Urinary bladder (tissue), 4 donors: ENCODE measurements at places on chromosomes 1 and 21.

DNA sequence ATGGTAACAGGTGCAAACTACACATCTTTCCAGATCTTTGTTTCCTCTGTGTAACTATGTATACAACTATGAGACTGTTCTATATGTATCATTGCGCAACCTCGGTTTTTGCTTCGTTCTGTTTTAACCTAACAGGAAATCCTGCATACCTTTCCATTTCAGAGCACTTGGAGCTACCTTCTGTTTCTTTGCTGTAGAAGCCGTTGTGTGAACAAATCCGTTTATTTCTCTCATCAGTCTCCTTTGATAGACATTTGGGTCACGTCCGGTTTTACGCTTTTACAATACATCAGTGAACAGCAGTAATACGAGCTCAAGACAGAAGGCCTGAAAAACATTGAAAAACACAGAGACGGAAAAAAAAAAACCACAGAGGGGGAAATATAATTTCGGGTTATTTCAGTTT is 10.5 kb downstream of the ATP5IF1 start:
- no peak for DNase-seq

DNA sequence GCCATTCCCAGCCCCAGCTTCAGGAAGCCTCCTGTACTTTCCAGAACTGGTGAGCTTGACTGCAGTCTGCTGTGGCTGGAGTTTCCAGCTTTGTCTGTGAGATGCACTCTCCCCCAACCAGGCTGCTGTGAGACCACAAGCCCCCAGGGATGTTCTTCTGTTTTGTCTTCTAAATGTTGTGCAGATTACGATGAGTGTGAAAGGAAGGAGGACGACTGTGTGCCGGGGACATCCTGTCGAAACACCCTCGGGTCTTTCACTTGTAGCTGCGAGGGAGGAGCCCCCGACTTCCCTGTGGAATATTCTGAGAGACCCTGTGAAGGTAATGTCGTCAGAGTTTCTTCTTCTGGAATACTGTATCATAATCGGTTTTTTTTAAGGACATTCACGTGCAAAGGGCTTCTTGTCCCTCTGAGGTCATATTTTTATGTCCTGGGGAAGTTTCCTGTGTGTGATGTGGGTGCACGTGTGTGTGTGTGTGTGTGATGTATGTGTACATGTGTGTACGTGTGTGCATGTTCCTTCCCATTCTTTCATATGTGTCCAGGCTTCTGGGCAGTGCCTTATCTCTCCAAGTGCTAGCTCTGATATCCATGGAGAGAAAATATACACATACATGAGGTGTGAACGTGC is 49.9 kb downstream of the UMODL1 start:
- DNase-seq, result no peak

GRCh38 chr1:45065083-45065482 is 53.0 kb downstream of the UROD start:
- no peak for DNase-seq

DNA sequence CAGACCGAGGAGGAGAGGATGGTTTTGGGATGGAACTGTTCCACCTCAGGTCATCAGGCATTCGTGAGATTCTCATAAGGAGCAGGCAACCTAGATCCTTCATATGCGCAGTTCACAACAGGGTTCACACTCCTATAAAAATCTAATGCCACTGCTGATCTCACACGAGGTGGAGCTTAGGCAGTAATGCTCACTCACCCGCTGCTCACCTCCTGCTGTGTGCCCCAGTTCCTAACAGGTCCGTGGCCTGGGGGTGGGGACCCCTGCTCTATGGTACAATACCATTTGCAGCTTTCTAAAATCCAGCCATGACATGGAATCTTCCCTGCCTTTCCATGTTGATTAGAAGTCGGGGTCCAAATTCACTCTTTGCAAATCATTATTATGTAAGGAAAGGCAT is 72.1 kb downstream of the TGFBR3 start:
- no peak for DNase-seq

DNA sequence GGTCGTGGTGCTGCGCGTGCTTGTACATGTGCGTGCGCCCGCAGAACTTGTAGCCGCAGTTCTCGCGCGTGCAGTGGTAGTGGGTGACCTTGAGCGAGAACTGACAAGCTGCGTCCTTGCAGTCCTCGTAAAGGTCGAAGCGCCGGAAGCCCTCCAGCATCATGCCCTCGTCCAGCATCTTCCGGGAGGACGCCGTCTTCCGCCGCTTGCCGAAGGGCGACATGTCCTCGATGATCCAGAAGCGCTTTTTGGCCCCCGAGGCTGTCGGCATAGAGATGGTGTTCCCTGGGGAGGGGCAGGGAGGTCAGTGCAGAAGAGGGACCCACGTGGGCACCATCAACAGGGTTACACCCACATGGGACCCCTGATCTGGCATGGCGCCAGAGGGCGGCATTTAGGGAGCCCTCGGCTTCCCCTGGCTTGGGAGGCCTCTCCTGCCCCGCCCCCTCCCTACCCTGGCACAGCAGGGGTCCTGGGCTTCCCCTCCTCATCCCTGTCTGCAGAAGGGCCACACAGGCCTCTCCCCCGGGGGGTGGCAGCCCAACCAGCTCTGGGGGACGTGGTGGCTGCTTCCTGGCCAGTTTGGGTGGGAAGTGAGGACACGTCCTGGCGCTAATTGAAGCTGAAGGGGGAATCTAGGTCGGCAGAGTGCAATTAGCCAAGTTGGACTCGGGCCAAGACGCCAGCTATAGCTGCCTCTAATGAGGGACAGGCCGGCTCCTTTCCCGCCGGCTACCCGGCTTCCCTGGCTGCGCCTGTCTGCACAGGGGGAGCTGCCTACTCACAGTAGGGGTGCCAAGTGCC is 156.5 kb downstream of the CASZ1 start:
- DNase-seq, result no peak

- DNase-seq, result no peak
These were observed 48.2 kb upstream of the IRF2BP2 start for GRCh38 chr1:234658138-234658537.

DNA sequence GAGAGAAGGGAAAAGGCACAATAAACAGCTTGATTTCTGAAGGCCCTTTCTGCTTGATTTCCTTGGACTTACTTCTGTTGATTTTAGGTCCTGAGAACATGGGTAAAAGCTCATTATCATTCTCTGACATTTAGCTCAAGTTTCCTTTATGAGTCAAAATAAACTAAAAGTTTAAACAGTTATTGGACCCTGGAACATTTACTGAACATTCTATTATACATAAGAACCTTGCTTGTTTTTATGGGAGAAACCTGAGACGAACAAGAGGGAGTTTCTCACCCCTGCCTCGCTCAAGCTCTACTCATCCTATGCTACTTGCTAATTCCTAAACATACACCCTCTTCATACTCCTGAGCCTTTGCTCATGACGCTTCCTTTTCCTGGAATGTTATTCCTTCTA is 538.3 kb upstream of the PKN2 start:
- DNase-seq, result no peak

DNA sequence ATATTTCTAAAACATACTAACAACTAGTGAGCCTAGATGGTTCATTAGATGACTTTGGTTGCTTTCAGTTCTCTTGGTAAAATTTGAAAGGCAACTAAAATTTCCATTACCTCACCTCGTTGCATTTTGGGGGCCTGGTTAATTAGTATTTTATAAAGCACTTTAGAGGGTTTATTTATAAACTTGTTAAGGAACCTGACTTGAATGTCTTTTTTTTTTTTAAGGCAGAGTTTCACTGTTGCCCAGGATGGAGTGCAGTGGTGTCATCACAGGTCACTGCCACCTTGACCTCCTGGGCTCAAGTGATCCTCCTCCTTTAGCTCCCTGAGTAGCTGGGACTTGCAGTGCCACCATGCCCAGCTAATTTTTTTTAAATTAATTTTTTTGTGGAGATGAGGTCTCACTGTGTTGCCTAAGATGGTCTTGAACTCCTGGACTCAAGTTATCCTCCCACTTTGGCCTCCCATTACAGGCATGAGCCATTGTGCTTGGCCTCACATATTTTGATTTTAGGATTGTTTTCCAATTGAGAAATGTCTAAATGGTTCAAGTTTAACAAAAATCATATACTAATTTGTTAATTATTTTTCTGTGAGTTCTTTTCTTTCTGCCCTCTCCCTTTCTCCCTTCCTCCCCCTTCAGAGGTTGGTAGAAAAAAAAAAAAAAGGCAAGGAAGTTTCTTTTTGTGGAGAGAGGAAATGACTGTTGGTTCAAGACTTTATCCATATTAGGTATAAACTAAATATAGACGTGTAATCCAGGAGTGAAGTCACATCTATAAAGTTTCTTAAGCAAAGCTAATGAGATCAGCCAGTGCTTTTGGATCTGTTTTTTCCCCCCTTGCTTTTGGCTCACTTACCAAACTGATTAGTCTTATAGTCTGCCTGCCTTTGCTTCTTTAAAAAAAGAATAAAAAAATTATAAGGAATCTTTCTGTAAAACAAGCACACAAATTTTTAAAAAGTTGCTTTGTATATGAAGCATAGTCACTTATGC is 24.7 kb downstream of the CLIC4 start:
- DNase-seq, result peak; percentile 36

DNA sequence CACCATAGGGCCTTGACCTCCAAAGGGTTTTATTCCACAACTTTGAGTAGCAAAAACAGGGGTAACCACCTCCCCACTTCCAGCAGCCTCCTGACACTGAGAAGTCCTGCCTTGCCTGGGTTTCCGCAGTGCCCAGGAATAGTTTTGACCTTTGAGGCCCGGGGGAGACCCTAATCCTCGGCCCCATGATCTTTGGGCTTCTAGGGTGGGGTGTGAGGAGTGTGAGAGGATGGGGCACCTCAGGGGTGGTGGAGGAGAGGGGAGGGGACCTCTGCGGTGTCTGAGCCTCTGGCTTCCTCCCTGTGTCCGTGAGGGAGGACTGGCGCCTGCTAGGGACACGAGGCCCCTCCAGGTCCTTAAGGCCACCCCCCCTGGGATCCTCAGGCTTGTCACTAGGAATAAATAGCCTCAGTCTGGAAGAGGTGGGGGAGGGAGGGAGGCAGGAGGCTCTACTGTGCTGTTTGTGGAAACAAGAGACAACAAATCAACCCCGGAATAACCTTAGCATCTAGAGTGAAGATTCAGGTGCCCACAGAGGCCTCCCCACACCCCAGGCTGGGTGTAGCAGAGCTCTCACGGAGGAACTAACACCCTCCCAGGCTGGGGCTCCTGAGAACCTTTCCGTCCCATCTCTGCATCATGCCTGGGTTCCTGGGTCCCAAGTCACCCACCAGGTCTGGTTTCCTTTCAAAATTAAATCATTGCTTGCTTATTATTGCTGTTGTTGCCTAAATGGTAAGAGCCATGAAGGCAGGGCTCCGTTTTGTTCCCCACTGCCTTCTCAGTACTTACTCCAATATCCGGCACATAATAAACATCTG is 904 bp upstream of the FHL3 start:
- DNase-seq, result no peak

DNA sequence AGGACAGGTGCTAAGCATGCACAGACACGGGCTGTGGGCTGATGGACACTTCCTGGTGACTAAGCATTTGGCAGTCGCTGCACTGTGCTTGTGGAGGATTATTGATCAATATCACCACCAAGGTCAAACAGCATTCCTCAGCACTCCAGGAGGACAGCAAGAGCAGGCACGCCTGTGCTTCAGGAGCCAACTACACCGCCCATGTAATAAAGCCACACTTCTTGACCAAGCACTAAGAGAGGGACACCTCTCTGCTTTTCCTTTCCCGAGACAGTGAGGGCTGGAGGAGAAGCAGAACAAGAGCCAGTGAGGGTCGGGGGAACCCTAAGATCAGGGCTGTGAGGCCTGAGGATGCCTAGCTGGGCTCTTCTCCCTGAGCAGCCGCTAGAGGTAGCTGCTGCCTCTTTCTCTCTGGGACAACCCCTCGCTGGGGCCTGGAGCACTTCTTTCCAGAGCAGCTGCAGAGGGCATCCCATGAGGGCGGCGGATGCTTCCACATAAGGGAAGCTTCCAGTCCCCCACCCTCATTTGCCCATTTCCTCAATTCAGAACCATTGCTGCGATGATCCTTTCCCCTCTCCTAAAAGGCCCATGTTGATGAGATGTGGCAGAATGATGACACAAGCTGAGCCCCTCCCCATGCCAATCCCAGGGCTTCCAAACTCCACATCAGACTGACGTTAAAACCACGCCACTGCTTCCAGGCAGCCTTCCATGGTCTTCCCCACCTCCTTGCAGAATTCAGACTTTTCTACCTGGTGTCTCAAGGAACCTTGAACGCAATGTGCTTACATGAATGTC is 19.1 kb downstream of the RAB7B start:
- DNase-seq, result no peak

DNA sequence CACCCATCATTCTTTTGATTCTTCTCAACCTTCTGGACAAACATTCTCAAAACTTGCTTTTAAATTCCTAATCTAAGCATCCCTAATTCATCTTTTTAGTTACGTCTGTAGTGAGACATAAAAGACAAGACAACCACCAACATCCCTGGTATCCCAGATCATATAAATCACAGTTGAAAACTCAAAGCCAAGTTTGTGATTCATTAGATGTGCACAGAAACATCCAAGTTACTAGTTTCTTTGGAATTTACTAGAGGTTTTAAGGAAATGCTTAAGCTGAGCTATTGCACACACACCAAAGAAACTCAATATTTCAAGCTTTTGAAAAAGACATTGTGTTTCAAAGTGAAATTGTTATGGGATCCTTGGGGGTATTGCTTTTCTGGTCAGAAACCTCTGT is 47.6 kb downstream of the ATP6V1G3 start:
- DNase-seq, result no peak

DNA sequence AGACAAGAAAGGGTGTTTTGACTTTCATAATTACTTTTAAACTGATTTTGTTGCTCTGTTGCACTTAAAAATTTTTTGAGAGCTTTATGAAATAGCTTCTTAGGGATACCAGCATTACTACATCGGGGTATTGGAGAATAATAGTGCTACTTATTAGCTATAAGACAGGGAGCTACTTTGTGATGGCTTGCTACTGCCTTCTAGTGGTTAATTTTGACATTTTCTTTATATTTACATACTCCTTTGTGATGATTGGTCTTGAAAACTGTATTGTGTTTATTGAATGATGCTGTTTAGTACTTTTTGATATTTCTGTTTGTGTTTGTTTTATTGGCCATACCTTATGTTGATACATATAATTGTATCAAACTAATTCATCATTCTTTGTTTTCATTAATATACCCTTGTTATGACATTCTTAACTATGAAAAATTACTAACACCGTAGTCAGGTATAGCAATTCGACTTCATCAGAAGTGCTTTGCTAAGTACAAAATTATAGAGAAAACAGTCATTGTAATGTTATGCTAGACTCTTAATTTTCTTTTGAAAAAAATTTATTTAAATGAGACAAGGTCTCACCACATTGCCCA is 85.5 kb downstream of the CLIC4 start:
- DNase-seq, result peak; percentile 62

- DNase-seq, result no peak
These were observed 1.4 kb upstream of the OR2L3 start for GRCh38 chr1:248045209-248045608.

DNA sequence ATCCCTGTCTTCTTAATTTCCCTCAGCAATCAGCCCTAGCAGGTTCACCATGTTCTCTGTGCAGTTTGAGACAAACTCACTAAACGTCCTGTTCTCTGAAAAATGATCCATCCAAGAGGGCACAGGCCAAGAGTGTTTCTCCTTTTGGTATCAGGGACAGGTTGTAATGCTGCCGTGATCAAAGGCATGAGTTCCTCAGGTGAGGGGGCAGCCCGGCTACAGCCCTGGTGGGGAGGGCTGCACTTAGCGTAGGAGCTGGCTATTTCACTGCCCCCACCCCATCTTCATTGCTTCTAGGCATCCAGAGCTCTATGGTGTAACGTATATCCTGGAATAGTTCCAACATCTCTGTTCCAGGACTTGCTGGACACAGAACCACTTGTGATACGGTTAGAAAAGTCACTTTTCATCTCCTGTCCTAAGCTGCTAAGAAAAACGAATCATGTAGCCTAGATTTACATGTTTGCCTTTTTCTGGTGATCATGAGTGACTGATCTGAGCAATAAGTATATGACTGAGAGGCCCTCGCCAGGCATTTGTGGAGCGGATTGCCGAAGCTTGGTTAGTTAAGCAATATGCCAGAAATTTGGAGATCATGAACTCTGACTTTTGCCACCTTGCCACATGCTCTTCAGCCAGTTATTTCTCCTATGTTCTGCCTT is 41.1 kb upstream of the SRP9 start:
- DNase-seq, result no peak
